SK-MEL-5 (cell line): ENCODE measurements at places on chromosomes 2 and 18.
A peak's percentile ranks its signal among the peaks of the same experiment; 100 is the strongest.

- no peak for DNase-seq
Observed at GRCh38 chr18:13577781-13578180, 148.6 kb downstream of the FAM210A start.

GRCh38 chr2:10161961-10162441 lies 39.5 kb downstream of the RRM2 start:
- no peak for DNase-seq

- DNase-seq, result no peak
Observed at GRCh38 chr2:5982903-5983265, 290.7 kb downstream of the SOX11 start.

- DNase-seq, result peak; percentile 45
Observed at GRCh38 chr2:217279556-217279955, 419.7 kb upstream of the TNP1 start.

- peak; percentile 13 for DNase-seq
Observed at GRCh38 chr2:102271844-102272243, 39.5 kb upstream of the IL1RL1 start.

GRCh38 chr2:238818561-238818960 lies 29.3 kb upstream of the TWIST2 start:
- no peak for DNase-seq

DNA sequence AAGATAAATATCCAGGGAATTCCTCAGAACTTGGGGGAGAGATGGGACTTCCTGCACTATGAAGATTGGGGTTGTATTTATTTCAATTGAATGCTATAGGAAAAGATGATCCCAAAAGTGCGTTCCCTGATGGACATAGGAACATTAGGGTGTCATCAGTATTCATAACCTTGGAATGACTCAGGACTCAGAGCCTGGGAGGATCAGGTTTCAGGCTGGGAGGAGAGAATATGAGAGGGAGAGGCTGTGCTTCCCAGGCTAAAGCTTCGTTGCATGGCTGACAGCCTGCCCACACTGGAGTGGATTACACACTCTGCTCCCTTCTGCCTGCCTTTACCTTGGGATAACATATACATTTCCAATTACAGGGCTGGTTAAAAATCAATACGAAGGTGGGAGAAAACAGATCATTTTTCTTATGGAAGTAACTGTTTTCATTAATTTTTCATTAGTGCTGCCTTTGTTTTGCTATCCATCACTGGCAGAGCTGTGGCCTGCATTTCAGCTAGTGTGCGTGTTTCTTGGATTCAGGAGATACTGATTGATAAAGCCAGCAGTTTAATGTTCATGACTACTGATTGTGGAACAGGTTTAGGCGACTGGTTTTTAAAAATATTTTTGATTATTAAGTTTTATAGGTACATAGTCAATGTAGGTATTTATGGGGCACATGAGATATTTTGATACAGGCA lies 118.7 kb downstream of the KCTD1 start:
- peak; percentile 17 for DNase-seq

DNA sequence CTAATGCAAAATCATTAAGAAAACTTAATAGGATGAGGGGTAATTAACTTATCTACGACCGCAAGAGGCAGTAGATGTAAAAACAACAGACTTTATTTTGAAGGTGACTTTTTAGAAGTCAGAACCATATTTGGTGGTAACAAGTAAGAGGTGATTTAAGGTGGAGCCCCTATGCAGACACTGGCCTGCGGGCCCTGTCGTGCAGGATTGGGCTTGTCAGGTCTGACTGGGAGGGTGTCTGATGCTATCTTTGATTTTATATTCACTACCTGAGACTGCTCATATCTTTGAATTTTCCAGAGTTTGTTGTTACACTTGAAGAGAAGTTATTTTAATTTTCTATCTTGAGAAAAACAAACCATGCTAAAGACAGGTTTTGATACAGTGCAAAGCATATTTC lies 29.1 kb upstream of the SCLY start:
- DNase-seq, result no peak

- peak; percentile 87 for DNase-seq
Observed at GRCh38 chr18:1252936-1253335, 348.3 kb downstream of the ADCYAP1 start.

- no peak for DNase-seq
Observed at GRCh38 chr2:238085899-238086298, 14.2 kb upstream of the ESPNL start.

GRCh38 chr2:228763379-228763981 lies 507.6 kb downstream of the PID1 start:
- DNase-seq, result no peak

DNA sequence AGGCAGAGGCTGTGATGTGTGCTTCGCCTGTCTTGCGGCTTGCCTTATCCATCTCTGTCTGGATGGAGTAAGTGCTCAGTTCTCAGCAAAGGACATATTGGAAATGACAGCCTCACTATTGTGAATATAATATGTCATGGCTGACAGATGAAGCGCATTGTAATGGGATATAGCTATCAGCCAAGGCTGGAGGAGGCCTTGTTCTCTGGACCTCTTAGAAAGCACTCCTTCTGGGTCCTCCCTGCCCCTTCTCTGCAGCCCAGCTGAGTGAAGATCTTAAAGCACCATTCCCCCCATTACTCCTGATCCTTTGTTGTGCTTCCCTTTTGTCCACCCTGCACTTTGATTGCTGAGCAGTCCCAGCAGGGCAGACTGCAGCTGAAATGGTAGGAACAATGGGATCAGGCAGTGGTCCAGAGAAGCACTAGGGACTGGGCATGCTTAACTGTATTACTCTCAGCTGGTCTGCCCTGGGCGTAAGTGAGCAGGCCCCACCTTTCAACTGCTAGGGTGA lies 265.3 kb downstream of the SETBP1 start:
- no peak for DNase-seq

DNA sequence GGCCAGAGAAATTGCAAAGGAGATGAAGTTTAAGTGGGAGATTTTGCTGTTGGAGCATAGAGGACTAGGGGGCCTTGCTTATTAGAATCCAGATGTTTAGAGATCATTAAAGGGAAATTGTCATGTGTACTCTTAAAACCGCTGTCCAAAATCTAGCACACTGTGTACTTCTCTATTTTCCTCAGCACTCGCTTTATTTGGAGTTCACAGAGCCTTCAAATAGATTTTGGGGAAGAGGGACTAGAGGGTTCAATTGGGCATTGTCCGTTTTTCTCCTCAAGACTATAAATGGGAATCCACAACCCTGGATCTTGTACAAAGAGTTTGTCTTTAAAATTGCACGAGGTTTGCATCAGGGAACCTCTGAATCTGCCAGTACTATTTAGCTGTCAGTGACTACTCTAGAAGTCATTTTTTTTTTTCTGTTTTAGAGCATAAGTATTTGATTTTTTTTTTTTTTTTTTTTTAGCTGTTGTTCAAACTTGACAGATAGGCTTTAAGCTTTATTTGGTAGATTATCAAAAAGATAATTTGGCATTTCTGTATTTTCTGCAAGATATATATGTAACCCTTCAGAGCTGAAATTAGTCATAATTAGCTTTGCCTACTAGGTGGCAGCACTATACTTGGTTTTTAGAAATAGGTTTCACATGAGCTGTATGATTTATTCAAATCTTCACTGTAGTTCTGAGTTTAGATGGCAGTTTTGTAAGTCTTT lies 14.2 kb downstream of the PMS1 start:
- DNase-seq, result peak; percentile 55

DNA sequence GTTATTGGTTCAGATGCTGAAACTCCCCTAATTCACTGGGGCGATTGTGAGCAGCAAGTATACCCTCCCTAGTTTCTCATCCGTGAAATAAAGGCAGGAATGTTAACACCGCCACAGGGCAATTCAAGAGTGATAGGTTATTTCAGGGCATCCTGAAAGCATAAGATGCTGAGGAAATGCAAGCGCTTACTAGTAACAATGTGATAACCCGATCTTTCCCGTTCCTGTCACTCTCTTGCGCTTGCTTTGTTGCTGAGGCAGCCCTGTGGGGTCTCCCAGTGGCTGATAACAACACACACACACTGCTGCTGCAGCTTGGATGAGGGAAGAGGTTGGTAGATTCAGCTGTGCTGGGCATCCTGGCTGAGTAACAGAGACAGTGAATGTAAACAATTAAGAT lies 259.3 kb downstream of the AGPS start:
- no peak for DNase-seq

- DNase-seq, result peak; percentile 56
Observed at GRCh38 chr2:172442072-172442895, 14.9 kb downstream of the ITGA6 start.
